ENCODE measurements at places on chromosomes 1 and 21. TPM values are rescaled to one million over a fixed set of nuclear protein-coding genes. Genes with fewer than 3 reads are reported as not detected.

DNA sequence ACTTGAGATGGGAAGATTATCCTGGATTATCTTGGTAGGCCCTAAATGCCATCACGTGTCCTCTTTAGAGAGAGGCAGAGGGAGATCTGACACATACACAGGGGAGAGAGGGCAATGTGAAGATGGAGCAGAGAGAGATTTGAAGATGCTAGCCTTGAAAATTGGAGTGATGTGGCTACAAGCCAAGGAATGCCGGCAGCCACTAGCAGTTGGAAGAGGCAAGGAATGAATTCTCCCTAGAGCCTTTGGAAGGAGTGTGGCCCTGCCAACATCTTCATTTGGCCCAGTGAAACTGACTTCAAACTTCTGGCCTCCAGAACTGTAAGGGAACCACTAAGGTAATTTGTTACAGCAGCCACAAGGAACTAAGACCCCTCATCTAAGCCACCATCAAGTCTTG lies 8.9 kb upstream of the CAMTA1 start:
- DNase-seq, result no peak
- no peaks in the 10 kb centered on the region for H3K27me3 ChIP-seq
- no peak overlapping the region for H3K4me3 ChIP-seq
- H3K27ac ChIP-seq, result no peak overlapping the region
- no peaks in the 10 kb centered on the region for H3K36me3 ChIP-seq
- H3K4me1 ChIP-seq, result no peaks in the 10 kb centered on the region

- H3K36me3 ChIP-seq, result no peaks in the 10 kb centered on the region
- DNase-seq, result no peak
- no peak overlapping the region for H3K4me3 ChIP-seq
- peaks cover 9% of the 10 kb centered on the region for H3K27me3 ChIP-seq
Measured at GRCh38 chr1:199747984-199748383, 279.5 kb upstream of the NR5A2 start.

Gene COL11A1
- polyA plus RNA-seq, result not detected

DNA sequence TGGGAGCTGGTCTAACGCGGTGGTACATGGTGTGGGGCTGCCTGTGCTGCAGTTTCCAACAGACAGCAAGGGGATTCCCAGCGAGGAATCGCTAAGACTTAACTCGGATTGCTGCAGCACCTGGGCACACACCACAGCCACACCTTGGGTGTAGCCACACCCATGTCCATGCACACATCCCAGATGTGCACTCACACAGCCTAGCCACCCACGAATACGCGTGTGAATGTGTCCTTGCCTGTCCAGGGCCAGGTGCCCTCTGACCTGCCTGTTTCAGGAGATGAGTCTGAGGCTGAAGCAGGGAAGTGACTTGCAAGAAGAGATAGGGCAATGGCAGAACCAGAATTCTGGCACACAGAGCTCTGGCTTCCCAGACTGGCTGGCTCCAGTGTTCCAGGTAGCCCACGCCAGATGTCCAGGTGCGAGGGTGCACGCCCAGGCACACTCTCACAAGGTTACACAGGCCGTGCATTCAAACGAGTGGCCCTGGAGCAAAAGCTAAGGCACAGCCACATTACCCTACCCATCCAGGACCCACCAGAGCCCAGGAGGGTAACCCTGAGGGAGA lies 272.7 kb downstream of the TRABD2B start:
- H3K4me1 ChIP-seq, result peaks cover 13% of the 10 kb centered on the region
- H3K4me3 ChIP-seq, result no peak overlapping the region
- peaks cover 18% of the 10 kb centered on the region for H3K27me3 ChIP-seq
- H3K27ac ChIP-seq, result no peak overlapping the region

Gene OR2M5
- not detected for polyA plus RNA-seq

- no peaks in the 10 kb centered on the region for H3K4me1 ChIP-seq
- no peaks in the 10 kb centered on the region for H3K36me3 ChIP-seq
- H3K4me3 ChIP-seq, result no peak overlapping the region
- DNase-seq, result no peak
Measured at GRCh38 chr1:117656202-117656641, 50.4 kb downstream of the TENT5C start.

DNA sequence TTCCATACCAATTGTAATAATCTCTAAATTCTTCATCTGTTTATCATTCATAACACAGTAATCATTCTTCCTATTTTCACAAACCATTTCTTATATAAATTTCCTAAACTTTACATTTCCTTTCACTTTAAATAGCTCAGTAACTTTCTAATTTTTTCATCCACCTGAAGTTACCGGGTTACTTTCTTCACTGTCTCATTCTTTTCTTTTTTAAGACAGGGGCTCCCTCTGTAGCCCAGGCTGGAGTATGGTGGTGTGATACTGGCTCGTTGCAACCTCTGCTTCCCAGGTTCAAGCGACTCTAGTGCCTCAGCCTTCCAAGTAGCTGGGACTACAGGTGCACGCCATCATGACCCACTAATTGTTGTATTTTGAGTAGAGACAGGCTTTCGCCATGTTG lies 41.3 kb downstream of the RERE start:
- no peak overlapping the region for H3K4me3 ChIP-seq
- peaks cover 5% of the 10 kb centered on the region for H3K4me1 ChIP-seq
- no peaks in the 10 kb centered on the region for H3K36me3 ChIP-seq
- H3K27me3 ChIP-seq, result no peaks in the 10 kb centered on the region
- no peak for DNase-seq
- H3K27ac ChIP-seq, result no peak overlapping the region

Gene SPATA21
- 0.06 TPM for polyA plus RNA-seq

Gene ZYG11A
- not detected for polyA plus RNA-seq
